ENCODE measurements at places on chromosomes 12 and 14.

GRCh38 chr14:89959853-89960445 lies 4.2 kb downstream of the TDP1 start:
- no peak for DNase-seq

GRCh38 chr12:109131154-109132050 lies 15.0 kb downstream of the ACACB start:
- DNase-seq: peak; percentile 32

- no peak for DNase-seq
These were observed 60.3 kb upstream of the BCL2L14 start for GRCh38 chr12:12010277-12011039.

DNA sequence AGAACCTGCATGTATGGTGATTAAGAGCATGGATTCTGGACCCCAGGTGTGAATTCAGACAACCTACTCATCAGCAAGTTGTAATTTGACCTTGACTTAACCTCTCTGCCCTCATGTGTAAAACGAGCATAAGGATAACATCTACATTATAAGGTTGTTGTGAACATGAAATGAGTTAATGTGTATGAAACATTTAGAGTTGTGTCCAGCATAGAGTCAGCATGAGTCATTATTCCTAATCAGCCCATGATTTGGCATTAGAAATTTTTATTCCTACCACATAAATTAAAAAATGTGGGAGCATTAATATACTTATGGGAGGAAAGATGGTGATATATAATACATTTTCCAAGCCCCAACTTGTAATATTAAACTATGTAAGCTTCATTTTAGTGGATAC lies 95.9 kb upstream of the DDHD1 start:
- DNase-seq: no peak

GRCh38 chr12:74584483-74585062 lies 46.9 kb downstream of the ATXN7L3B start:
- no peak for DNase-seq
